Activated CD4-positive, CD25-positive, alpha-beta regulatory T cell treated with anti-CD3 and anti-CD28 coated beads, Interleukin-2, amount 50 U/mL, for 72 hours (primary cell): ENCODE measurements at places on chromosomes 16 and 17.

DNA sequence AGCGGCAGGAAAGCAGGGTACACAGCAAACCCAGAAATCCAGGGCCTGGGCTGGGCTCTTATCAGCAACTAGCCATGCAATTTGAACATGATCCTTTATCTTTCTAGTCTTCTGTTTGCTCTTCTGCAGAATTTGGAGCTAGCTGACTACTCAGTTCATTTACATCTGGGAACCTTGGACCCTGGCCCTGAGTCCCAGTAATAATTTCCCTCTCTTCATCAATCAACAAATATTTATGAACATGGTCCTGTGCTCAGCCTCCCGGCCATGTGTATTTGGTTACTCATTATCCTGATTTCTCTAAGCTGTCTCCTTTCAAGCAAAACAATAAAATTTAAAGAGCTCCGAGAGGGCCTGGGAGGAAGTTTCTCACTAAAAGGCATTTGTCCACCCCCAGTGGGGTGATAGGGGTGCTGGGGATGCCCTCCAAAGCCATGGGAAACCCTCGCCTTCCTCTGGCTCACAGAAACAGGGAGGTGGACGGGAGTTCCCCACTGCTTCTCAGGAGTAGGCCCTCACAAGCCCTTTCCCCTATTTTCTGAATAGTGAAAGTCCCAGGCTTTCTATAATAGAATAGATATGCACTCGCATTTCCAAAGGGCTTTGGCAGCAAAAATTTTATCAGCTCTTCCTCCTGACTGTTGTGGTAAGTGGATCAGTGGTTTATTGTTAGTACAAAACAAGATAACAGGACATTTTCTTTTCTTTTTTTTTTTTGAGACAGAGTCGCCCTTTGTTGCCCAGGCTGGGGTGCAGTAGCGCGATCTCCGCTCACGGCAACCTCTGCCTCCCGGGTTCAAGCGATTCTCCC lies 6.9 kb upstream of the WDR59 start:
- DNase-seq = no peak

DNA sequence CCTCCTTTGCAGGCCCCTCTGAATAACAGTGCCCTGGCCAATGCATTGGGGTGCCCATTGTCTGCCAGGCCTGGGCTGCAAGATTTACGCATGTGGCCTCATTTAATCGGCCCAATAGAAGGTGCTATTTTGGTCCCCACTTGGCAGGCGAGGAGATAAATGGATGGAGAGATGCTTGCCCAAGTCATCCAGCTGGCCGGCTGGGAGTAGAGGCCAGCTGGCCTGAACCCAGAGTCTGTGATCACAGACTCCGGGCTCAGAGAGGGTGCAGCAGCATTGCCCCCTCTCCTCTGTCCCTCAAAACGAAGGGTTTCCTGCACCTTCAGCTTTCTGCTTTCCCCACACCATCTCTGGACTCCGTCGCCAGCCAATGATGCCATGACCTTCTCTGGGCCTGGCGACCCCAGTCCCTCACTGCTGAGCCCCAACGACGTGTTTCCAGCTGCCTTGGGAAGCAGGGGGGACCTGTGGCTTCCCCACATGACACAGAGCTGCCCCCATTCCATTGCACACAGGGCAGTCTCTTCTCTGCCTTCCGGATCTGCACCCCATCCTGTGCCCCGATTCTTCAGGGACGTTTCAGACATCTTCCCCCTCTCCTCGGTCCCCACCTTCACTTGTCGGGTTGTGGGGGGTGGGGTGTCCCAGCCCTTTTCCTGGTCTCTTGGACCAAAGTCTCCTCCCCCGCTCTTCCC lies 3.5 kb upstream of the ADGRG1 start:
- no peak for DNase-seq

- DNase-seq = no peak
These were observed 12.5 kb downstream of the CCDC57 start for GRCh38 chr17:82200135-82200534.

GRCh38 chr17:42759982-42760651 lies 910 bp upstream of the RAMP2 start:
- DNase-seq = no peak

- no peak for DNase-seq
These were observed 13.5 kb upstream of the ASGR2 start for GRCh38 chr17:7128160-7128559.

- no peak for DNase-seq
These were observed 419 bp downstream of the RAB37 start for GRCh38 chr17:74737299-74738050.

DNA sequence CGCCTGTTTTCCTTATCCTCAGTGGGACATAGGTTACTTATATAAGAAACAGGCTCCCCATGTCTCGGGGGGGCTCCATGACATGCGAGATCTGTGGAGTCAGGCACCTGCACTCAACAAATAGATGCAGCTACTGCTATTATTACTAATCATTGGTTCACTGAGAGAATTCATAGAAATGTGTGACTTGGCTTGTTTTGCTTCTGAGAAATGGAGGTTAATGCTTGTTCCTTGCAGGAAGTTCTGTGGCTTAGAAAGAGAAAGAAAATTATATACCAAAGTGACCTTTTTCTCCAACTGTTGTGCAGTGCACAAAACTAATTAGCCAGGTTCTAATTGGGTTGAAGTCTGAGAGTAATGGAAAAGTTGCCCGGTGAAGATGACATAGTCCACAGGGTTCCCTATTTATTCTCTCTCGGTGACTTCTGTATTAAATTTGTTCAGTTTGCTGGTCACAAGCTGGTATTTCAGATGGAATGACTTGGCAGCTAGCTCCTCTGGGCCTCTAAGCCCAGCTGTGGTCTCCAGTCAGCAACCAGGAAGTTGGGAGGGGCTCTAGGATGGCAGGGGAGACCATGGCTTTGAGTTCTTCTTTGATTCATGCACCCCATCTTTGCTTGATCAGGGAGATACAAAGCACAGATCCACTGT lies 17.6 kb upstream of the MAF start:
- no peak for DNase-seq

DNA sequence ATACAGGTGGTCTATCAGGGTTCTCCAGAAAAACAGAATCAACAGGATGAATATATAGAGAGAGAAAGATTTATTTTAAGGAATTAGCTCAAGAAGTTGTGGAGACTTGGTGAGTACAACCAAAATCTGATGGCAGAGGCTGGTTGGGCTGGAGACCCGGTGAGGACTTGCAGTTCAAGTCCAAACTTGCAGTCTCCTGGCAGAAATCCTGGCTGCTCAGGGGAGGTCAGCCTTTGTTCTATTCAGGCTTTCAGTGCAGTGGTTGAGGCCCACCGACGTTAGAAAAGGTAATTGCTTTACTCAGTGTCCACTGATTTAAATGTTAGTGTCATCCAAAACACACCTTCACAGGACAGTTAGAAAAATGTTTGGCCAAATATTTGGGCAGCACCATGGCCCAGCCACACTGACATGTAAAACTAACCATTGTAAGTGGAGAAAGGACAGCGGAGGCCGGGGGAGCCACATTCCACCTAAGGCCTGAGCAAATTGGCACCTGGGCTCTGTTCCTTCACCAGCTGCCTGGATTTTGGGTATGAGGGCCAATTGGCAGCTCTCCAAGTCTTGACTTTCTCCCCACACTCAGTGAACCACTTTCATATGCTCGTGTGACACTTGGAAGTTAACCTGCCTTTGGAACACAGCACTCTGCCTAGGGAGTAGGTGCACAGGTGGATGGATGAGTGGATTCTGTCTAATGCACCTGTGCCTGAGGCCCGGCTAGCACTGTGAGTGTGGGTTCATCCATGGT lies 54.7 kb downstream of the CACNG5 start:
- no peak for DNase-seq

GRCh38 chr17:62064029-62064790 lies 868 bp downstream of the MED13 start:
- no peak for DNase-seq

GRCh38 chr17:62702746-62703260 lies 75.3 kb downstream of the MRC2 start:
- no peak for DNase-seq

DNA sequence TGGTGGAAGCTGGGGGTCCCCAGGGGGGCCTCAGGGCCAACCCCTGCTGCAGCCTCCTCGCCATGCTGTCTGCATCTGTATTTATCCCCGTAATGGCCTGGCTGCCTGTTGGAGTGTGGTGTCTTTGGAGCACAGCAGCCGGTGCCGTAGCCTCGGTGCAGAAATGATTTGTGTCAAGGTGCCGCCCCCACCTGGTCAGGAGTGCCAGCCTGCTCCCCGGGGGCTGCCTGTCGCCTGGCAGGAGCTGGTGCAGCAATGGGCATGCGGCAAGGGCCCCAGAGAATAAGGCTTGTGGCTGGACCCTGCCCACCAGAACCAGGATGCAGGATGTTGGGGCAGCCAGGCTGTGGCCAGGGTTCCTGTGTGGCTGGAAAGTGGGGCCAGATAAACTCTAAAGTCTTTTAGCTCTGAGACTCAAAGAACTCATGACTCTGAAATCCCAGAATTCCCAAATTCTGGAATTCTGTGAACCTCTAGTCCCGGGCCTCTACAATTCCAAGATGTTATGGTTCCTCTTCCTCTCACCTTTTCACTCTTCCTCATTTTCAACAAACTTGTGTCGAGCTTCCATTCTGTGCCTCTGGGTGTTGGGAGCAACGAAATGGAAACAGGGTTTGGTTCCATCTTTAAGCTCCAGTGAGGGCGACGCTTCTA lies 5.9 kb downstream of the CPNE2 start:
- DNase-seq = no peak

- DNase-seq = no peak
These were observed 26.5 kb upstream of the CDR2 start for GRCh38 chr16:22400900-22401299.

DNA sequence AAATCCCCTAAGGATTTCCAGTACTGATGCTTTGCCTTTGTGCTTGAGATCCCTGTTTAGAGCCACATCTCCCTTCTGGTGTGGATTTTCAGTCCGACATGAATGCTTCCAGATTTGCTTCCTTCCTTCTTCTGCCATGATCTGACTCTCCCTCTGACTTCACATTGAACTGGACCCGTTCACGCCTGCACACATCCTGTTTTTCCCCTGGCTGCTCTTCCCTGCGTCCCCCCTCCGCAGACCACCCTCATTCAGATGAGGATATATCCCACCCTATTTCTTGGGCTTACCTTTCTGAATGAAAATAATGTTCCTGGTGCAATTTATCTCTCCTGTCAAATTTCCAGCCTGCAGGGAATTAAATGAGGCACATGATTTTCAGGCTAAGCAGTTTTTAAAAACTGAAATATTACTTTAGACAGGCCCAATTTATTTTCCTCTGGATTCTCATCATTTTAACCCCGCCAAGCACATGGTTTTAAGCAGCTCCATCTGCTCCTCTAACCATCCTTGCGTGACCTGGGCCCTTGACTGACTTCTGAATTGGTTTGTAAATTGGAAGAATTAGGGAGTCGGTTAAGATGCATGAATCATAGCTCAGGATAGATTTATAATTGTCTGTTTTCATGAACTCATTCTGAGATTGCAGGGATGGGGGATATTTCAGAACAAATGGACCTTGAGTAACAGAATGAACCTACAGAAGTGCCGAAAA lies 59.2 kb downstream of the BMERB1 start:
- DNase-seq = no peak

DNA sequence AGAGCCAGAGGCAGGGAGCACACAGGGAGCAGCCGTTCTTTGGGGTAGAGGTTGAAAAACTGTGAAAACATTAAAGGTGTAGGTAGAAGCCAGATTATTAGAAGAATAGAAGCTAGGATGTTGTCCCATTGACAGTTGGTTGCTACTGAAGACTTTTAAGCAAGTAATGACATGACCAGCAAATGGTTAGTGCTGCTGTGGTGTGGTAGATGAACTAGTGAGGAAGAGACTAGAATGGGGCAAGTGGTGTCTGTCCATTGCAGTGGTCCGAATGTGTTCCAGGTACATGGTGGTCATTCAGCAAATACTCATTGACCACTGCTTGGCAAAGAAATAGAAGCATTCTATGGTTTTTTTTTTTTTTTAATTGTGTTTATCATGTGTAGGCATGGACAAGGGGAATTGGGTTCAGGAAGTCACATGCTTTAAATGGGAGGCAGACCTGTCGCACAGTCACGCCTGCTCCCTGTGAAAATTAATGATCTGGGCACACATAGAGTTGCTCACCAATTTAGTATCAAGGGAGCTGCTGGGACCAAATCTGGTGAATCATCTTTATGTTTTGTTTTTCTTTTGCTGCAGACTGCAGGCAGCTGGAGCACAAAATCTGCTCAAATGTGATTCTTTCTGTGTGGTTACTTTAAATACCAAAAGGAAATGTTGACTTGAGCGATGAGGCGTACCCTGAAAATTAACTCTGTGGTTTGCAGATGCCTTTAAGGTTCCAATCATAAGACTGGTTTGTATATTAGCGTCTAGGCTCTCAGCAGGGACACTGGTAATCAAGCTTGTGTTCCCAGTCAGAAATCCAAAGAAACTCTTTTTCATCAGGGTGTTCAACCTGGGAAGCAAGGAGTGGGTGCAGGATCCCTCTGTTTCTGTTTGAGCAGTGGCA lies 30.7 kb downstream of the YPEL2 start:
- DNase-seq = no peak

DNA sequence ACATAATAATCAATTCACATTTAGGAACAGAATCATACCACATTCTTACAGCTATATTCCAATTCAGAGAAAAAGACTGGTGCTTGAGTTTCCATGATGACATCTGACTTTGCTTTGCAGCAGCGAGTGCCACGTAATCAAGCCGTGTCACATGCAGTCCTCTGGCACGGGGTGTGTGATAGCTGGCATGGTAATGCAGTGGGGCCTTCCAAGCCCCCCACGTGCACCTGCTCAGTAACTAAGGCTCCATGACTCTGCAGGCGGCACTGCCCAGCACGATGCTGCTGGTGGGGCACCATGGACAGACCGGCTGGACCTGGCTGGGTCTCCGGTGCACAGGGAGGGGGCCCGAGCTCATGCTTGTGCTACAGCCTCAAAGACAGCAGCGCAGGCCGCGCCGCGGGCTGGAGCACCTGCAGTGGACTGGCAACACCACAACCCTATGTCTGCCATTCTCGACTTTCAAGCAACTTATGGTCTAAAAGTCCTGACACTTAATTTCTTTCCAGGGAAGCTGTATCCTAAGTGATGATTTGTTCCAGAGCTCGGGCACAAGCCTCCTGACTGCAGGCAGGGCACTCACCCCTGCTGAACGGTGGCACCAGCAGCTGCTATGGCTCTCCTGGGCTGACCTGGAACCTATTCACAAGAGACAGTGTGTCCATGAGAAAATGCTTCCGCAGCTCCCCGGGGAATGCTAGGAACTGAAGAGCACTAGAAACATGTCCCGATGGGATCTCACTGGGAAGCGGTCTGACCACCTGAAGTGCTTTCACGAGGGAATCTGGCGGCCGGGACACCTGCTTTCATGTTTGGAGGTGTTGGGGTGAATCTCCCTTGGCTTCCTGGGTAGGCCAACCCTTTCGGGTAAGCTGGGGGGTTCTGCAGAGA lies 99.5 kb upstream of the DNAH17 start:
- DNase-seq = no peak

- no peak for DNase-seq
These were observed 1.5 kb upstream of the SUMO2 start for GRCh38 chr17:75183999-75184884.

DNA sequence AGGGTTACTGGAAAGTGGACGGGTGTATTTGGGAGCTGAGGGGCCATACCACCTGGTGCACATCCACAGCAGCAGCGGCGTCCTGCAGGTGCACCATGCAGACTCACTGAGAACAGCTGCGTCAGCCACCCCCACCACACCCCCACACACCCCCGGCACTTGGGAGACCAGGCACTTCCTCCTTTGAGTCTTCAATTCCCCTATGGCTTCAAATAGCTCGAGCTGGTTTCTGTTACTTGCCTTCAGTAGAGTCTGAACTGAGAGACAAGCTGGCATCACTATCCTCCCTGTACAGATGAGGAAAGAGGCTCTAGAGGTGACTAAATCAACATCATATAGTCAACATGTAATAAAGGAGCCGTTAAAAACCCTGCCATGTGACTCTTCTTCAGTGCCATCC lies 15.4 kb downstream of the CUEDC1 start:
- DNase-seq = no peak

GRCh38 chr16:17273142-17273561 lies 197.6 kb downstream of the XYLT1 start:
- peak; percentile 33 for DNase-seq
